ENCODE measurements at places on chromosomes 12 and 14.

DNA sequence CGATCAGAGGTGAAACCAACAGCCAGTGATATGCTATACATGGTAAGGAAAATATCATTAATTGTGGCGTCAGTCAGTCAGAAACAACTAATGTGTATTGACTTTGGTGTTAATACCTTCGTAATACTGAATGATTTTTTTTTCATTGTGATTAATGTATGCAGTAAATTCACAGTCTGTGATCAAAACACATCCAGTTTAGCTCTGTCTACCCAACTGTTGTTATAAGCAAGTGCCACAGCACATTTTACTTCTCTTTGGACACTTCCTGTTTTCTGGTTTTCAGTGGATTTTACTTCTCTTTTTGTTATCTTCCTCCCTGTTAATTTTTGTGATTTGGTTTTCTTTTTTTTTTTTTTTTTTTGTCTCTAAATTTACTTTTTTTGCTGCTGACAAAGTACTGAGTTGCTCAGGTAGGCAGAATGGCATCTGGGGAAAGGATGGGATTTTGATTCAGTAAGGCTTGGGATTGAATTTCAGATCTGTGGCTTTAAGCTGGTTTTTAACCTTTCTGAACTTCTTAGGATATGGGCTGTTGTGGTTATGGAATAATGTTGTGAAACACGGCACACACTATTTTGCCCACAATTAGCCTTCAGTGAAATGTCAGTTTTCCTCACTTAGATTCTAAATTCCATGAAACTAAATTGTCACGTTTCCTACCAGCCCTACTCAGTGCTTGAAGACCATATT is 604 bp downstream of the GLIPR1 start:
- DNase-seq = no peak

GRCh38 chr14:64970041-64970440 is 2.1 kb downstream of the RAB15 start:
- DNase-seq = no peak

DNA sequence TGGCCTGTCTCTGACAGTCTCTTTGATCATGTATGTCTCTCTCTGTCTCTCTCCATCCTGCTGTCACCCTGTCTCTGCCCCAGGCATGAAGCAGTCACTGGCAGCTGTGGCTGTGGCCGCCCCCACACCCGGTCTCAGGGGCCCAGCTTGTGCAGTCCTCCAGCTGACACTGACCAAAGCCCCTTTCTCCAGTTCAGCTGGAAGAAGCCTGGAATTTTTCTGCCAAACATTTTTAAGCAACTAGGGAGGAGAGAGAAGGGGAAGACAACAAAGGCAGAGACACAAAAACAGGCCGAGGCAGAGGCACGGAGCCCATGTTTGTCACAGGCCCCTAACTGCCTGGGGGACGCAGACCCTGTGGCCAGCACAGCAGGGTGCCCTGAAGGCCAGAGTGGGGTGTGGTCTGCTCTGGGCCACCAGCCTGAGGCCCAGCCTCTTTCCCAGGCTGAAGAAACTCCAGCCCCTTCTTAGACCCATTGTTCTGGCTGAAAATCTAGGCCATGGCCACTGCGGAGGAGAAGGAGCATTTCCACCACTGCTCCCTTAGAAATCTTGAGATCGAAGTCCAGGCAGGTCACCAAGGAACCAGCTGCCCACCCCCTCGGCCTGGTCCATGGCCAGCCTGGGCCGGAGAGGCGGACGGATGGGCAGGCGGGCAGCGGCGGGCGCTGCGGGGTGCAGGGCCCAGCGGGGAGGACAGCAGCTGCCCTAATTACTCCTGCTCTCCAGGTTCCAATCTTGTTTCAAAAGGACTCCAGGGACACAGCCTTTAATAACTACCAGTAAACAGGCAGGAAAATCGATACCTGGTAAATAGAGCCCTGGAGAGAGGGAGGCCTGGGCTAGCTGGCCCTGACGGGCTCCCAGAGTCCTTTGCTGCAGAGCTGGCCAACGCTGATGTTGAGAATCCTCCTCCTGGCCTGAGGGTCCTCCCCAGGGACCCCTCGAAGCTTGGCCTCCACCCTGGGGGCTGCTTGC is 14.9 kb downstream of the DTX1 start:
- DNase-seq = no peak

DNA sequence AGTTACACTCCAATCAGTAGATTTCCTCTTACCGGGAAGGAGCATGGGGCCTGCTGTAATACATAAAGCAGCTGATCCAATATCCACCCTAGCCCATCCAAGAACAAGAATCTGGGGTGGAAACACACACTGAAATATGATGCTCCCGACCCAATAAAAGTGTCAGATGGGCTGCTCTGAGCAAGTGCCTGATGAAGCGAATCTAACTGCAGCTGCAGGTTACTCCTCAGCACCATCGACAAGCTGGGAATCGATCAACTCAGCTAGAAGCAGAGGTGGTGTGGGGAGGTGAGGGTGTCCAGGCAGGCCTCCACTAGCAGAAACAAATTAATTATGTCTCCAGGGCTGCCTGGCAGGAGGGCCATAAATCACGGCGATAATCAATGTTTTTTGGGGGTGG is 64.0 kb upstream of the WSCD2 start:
- no peak for DNase-seq

DNA sequence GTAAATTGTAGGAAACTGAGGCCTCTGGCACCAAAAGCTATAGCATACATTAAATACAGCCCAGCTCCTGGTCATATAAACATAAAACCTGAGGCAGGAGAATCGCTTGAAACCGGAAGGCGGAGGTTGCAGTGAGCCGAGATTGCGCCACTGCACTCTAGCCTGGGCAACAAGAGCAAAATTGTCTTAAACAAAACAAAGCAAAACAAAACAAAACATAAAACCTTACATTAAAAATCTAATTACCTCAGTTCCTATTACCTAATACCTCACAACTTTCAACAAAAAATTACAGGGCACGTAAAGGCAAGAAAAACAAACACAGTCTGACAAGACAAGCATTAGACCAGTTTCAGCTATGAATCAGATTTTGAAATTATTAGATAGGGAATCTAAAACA is 36.7 kb downstream of the TMEM116 start:
- no peak for DNase-seq

- no peak for DNase-seq
These were observed 45.0 kb upstream of the KRR1 start for GRCh38 chr12:75556311-75556899.

GRCh38 chr14:94936401-94936892 is 166.5 kb upstream of the GSC start:
- DNase-seq = no peak
